ENCODE measurements at places on chromosomes 5 and 9.

GRCh38 chr9:132590318-132591182 is 8.1 kb downstream of the BARHL1 start:
- no peak for DNase-seq

DNA sequence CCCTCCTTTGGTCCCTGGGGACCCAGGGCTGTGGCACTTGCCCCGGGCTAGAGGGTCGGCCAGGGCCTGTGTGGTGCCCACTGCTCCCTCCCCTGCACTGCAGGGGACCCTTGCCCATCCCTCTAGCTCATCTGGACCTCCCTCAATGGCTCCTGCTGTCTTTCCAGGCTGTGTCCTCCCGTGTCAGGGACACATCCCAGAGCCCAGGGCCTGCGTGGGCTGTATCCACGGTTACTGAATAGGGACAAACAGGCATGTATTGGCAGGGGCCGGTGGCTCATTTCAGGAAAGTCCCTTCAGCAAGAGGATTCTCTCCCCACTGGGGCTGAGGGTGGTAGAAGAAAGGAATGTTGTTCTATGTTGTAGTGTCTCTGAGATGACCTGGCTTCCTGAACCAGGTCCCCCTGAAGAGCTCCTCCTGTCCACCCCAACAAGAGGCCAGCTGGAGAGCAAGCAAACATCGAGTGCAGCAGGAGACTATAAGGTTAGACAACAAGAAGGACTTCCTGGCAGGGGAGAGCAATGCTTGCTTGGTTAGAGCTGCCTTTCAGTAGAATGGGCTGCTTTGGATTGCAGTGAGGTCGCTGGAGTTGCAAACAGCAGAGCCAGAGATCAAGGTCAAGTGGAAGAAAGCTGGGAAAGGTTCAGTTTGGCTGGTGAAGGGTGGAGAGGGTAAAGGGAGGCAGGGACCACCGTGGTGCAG is 1.0 kb upstream of the CRB2 start:
- DNase-seq, result no peak

DNA sequence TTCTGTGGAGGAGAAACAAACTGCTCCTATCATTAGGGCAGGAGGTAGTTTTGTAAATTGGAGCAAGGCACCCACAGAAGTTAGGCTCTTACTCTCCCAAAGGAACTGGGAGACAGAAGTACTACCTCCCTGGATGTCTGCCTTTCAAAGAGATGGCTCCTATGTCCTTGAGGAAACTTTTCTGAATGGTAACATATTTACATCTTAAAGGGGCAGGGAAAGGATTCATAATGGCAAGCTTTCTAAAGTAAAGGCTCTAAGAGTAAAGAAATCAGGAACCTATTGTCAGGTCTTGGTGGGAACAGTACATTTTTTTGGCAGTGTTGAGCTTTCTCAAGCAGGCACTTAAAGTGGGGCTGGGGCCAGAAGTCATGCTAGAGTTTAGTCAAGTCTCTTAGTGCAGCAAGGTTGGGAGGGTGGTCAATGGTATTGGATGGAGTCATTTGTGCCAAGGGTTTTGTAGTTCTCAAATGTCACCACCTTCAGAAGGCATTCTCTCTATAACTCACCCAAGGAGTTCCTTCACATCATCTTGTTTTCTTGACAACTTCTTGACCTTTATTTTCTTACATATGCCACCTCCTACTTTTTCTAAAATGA is 26.3 kb upstream of the NDFIP1 start:
- DNase-seq, result no peak

DNA sequence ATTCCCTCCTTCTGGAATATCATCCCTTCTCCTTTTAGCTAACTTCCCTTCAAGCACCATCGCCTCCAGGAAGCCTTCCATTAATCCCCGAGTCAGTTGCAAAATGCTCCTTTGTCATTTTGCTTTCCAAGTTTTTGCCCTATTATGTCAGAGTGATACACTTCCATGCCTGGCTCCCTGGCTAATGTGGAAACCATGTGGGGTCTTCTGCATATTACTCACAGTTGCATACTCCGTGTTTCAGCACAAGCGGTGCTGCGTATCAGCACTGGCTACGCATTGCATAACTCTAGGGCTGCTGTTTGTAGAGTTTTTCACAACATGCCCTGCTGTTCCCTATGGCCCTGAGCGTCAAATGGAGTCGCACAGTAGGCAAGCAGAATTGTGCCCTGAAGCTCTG is 1.9 kb downstream of the TEX53 start:
- no peak for DNase-seq

DNA sequence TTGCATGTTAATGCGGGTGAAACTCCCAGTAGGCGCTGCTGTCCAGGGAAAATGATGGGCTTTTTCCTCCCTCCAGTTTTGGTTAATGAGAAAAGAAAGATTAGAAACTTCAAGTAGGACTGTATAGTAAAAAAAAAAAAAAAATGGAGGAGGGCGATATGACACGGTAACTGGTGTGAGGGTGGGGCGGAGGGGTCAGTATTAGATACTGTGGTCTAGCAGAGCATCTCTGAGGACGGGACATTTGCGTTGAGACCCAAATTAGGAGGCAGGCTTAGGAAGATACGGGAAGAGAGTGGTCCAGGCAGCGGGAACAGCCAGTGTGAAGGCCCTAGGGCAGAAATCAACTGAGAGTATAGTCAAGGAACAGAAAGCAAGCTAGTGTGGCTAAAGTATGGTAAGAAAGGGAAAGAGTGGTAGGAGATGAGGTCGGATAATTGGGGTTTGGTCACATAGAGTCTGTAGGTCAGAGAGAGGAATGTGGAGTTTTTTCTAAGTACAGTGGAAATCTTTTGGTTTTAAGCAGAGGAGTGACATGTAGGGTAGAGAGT is 707 bp downstream of the RMND5B start:
- no peak for DNase-seq

GRCh38 chr9:3956081-3956671 is 343.7 kb downstream of the GLIS3 start:
- no peak for DNase-seq

GRCh38 chr9:117451311-117451710 is 36.5 kb upstream of the ASTN2 start:
- no peak for DNase-seq

GRCh38 chr9:109487247-109487646 is 10.9 kb downstream of the PTPN3 start:
- no peak for DNase-seq

DNA sequence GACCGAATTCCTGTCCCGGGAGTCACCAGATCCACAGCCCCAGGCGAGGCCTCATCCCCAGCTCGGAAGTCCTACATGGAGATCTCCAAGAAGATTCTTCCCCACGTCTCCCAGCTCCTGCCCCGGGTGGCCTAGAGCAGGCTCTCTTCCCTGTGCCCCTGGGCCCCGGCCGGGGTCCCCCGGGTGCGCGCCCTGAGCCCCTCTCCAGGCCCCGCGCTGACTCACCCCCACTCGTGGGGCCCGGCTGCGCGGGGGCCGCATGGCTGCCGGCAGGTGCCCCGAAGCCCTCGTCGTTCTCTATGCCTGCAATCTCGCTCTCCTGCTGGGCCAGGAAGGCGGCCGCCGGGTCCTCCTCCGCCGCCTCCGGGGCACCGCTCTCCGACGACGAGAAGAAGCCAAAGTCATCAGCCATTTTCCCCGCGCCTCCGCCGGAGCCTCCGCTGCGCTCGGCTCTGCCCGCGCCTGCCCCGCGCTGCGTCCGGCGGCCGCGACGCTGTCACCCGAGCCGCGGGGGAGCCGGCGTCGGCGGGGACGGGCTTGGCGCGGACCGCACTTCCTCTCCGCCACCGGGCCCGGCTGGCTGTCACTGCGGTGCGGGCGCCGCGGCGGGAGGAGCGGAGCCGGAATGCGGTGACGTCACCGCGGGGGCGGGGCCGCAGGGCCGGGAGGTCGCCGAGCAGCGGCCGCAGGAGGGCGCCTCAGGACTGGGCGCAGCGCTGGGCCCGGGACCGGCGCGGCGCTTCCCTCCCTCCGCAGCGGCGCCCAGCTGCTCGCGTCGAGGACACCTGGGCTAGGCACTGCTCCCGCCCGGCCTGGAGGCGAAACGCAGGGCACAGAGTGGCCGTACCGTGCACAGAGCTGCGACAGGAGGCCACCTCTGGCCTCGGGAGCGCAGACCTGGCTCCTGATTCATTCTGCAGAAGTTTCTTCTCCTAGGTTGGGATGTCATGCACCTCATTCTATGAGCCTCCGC is at the start of gene CLTB:
TSS of gene CLTB (minus strand) at position 588 of the 973 bp plus-strand sequence. CDS start at position 412, 176 bp downstream.
- DNase-seq, result peak; percentile 63

DNA sequence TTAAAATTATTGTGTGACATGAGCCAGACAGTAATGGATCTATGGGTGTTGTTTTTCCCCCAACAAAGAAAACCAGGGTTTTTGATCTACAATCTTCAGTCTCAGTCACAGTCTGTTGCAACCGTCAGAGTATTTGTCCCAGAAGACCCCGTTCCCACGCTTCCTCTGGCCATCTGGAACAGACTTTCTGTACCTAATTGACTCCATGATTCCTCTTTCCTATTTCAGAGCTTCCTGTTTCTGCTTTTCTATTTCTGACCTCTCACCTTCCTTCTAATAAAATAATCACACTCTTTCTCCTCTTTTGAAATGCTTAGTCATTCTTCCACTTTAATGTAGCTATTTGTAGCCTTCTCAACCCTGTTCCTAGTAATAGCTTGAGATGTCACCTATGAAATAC is 1044.8 kb downstream of the DTWD2 start:
- DNase-seq, result no peak

- DNase-seq, result no peak
These were observed 33.9 kb downstream of the GNAQ start for GRCh38 chr9:77997611-77998284.

- DNase-seq, result no peak
These were observed 20.3 kb downstream of the FAM81B start for GRCh38 chr5:95411474-95411873.

Measured in Kasumi-1 (cell line).